ENCODE measurements at places on chromosomes 4 and X. TPM values are rescaled to one million over a fixed set of nuclear protein-coding genes. Genes with fewer than 3 reads are reported as not detected.

Gene GAGE10
- total RNA-seq: not detected

Gene IL13RA1
- total RNA-seq: 53.6 TPM

Gene ARHGAP6
- total RNA-seq: 0.22 TPM

DNA sequence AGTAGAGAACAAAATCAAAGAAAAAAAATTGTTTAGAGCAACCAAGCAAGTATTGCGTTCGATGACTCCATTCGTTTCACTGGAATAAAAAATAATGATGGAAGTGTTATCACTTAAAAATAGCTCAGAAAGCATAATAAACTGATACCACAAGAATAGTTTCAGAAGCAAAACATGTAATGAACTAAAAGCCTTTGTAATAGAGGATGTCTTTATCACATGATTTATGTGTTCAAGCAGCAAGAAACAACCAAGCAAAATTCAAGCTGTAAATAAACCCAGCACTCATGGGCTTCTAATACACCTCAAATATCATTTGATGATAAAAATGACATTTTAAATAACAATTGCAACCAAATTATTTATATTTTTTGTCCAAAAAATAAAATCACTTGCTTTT lies 192.2 kb downstream of the NDST4 start:
- DNase-seq: no peak

Gene POLN
- total RNA-seq: 1.3 TPM

GRCh38 chrX:8647176-8647575 lies 84.8 kb downstream of the ANOS1 start:
- no peak for DNase-seq

DNA sequence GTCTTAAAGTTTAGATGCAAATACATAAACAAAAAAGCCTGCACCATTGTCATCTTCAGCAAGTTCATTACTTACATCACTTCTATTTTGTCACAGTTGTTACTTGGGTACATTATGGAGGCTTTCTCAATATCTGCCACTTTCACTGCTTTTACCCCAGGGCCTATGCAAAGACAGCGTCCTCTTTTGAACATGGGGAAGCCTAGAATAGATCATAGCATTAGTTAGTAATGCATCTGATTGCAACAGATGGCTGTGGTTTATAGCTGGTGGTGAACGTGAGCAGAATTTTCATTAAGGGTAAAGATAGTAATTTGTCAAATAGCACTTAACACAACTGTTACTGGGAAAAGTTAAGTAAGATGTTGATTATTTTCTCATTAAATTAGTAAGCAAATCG lies 729 bp downstream of the CXCL11 start:
- DNase-seq: no peak

Gene VCX2
- total RNA-seq: not detected

DNA sequence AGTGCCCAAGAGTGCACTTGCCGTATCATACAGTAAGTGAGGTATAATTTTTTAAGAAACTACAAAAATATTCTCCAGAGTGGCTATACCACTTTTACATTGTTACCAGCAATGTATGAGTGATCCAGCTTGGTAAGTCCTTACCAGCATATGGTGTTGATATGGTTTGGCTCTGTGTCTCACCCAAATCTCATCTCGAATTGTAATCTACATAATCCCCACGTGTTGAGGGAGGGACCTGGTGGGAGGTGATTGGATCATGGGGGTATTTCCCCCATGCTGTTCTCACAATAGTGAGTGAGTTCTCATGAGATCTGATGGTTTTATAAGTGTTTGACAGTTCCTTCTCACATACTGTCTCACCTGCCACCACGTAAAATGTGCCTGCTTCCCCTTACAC lies 44.8 kb downstream of the RBMX start:
- no peak for DNase-seq

DNA sequence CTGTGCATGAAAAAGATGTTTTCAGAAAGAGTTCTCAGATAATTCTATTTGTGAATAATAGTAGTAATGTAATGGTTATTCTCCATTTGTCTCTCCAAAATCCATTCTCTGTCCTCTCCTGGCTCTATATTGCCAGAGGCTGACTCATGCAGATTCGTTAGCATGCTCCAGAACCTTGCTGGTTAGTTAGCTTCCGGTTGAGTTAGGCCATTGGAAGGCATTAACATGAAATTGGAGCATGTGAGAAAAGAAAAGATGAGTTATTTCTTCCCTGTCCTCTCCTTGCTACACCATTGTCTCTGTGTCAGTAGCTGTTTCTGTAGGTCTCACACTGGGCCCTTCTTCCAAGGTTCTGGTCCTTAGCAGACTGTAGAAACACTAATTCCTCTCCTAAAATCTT lies 23.5 kb upstream of the PRDM8 start:
- DNase-seq: no peak

DNA sequence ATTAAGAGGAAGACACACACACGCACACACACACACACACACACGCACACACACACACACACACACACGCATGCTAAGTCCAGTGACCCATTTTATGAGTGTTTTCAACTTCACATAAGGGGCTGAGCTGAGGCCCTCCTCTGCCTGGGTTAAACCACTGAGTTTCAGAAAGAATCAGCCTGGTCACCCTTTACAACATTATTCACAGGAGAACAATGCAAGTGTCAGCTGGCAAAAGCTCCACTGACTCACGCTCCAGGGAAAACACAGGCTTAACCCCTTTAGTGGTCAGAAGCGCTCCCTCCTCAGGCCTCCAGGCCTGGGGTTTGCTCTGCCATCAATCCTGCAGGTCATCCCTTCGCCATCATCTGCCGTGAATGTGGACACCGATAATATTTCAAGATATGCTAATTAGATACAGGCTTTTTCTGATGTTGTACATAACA lies 46.9 kb downstream of the ACOX3 start:
- peak; percentile 98 for DNase-seq

DNA sequence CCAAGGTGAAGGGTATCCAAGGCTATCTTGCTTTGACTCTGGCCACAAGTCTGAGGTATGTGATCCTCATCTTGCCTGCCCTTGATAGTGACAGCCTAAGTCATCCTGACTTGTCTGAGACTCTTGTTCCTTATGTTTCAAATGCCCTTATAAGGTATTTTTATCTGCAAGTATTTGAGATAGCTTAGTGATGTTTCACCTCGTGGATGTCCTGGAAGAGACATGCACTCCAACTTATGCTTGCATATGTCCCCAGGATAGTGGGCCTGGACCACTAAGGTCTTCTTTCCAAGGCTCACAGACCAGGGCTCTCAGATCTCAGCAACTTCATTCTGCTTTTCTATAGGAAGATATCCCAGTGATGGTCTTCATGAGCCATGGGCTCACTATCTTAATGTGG lies 120.5 kb upstream of the WDR1 start:
- DNase-seq: peak; percentile 0

DNA sequence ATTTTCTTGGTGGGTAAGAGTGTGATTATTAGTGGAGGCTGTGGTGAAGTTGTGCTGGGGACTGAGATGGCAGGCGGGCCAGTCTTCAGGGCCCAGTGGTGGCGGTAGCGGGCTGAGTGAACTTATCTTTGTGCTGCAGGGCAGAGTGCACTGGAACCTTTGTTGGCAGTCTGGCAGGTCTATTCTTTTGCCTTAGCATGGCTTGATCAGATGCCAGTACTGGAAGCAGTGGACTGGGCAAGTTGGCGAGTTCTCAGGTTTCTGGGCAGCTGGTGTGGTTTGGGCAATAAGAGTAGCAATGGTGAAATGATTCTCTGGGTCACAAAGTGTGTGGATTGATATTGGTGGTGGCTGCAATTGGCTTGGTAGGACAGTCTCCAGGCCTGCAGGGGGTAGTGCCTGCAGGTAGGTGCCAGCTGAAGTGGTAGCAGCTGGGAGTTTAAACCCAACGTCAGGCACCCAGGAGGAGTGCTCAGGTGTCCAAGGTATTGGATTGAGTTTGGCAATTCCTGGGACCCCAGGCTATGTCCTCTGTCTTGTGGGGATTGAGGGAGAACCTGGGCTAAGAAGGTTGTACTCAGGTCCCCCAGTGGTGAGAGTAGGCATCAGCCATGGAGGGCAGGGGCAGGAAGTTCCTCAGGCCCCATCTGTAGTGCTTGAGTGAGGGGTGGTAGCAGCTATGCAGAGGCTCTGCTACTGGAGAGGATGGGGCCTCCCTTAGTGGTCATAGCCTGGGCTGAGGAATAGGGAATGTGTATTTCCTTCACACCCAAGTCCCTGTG lies 34.9 kb upstream of the SLC25A14 start:
- no peak for DNase-seq

DNA sequence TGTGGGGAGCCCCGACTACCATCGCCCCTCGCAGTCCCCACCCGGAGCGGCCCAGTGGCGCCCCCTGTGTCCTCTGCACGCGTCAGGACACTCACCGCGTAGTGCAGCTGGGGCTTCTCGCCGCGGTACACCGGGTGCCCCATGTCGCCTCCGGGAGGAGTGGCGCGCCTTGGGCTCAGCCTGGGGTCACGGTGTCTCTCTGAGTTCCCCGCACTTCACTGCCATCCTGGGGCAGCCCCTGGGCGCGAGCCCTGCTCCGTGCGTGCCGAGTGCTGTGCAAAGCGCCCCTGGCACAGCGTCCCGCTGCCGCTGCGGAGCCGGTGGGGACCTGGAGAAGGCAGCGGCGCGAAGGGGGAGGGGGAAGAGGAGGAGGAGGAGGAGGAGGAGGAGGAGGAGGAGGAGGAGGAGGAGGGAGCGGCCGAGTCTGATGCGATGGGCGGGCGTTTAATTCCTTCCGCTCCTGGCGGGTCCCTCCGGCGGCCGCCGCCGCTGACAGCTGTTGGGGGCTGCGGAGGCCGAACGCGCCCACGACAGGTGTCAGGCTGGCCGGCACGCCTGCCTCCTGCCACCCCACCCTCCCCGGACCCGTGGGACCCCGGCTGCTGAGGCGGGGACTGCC lies 134.3 kb downstream of the AMELX start:
- peak; percentile 22 for DNase-seq

DNA sequence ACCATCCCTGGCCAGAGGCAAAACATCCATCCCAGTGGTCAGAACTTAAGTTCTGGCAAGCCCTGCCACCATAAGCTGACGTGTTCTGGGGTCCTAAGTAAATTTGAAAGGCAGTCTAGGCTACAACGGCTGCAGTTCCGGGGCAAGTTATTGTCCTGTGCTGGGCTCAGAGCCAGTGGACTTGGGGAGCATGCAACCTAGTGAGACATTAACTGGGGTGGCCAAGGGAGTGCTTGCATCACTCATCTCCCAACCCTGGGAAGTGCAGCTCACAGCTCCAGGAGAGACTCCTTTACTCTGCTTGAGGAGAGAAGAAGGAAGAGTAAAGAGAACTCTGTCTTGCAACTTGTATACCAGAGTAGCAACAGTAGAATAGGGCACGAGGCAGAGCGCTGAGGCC lies 425.4 kb upstream of the PITX2 start:
- DNase-seq: no peak

Gene TENM3
- 21.4 TPM for total RNA-seq

- peak; percentile 47 for DNase-seq
Measured at GRCh38 chrX:47218920-47219815, 687 bp downstream of the CDK16 start.

Gene RS1
- not detected for total RNA-seq

- no peak for DNase-seq
Measured at GRCh38 chrX:130606425-130606824, 204.6 kb downstream of the RBMX2 start.

GRCh38 chr4:71258323-71258722 lies 80.5 kb upstream of the SLC4A4 start:
- no peak for DNase-seq

DNA sequence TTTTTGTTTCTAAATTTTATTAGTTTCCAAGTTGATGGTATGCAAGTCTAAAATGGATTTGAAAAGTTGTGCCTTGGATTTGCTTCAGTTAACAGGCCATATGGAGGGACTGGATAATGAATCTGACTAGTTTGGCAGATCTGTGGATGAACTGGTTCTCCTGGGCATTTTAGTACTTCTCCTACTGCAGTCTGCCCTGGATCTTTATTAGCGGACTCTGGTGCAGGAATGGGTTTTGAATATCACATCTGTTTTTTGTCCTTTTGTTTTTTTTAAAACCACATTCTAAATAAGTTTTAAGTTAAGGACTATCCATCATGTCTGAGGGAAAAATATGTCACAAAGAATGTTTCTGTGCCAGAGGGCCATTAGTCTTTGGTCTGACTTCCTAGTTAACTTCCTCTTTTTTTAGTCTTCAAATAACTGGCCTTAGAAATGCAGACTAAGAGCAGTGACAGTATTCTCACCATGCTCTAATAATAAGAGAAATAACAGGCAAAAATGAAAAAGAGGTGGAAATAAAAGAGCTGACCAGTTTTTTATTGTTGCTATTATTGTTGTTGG lies 13.9 kb upstream of the DCK start:
- peak; percentile 10 for DNase-seq

DNA sequence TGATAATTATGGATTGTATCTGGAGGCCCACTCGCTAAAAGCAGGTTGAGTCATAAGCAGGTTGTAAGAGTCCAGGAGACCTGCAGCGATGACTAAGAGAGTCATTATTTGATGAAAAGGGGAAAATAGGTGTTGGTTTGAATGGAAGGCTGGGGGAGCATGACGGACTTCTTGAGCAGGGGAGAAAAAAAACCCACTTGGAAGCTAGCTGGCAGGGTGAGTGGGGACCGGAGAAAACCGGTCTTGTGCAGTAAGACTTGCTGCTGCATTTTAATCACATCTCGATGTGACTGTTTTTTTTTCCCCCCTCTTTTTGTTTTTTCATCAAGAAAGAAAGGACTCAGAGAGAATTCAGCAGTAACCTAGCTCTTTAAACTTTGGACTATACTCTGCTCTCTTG lies 90.0 kb downstream of the IGSF1 start:
- no peak for DNase-seq

- no peak for DNase-seq
Measured at GRCh38 chr4:187302457-187303150, 578.9 kb upstream of the FAT1 start.

- DNase-seq: peak; percentile 82
Measured at GRCh38 chrX:40108959-40109287, 11.2 kb upstream of the BCOR start.

- no peak for DNase-seq
Measured at GRCh38 chrX:151821226-151821625, 86.7 kb downstream of the CNGA2 start.

Gene CUL4B
- total RNA-seq: 30.8 TPM

GRCh38 chr4:60930866-60931265 lies 269.3 kb upstream of the ADGRL3 start:
- no peak for DNase-seq

DNA sequence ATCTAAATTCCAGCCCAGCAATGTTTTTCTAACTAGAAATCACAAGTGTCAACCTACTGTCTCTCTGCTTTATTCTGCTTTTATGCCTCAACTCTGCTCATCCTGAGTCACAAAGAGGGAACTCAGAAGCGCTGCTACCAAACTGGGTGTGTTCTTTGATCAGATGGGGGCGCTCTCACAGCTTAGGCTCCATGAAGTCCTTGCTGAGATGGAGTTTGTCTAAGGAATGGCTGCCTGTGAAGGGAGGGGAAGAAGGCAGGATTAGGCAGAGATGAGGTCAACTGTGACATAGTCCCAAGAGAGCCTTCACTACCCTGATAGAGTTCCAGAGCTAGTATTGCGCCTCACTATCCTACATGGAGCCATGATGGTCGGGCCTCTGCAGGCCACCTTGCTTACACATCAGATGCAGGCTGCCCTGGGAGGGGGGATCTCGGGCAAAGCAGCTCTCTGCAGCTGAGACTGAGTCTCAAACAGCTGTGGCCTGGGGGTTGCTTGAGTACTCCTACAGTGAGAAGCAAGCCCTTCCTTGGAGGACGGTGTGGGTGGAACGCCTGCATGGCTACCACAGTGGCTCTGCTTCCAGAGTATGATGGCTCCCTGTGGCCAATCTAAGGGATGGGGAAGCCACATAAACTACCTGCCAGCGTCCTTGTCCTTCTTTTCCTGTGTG lies 219.9 kb downstream of the CCNG2 start:
- no peak for DNase-seq

GRCh38 chrX:16278927-16279326 lies 111.6 kb downstream of the MAGEB17 start:
- DNase-seq: no peak

GRCh38 chr4:186643501-186644310 lies 80.0 kb downstream of the FAT1 start:
- DNase-seq: no peak

Data from lung microvascular endothelial cell (primary cell).